IPS DF 19.7 (cell line): ENCODE measurements at places on chromosomes 5 and 9.

DNA sequence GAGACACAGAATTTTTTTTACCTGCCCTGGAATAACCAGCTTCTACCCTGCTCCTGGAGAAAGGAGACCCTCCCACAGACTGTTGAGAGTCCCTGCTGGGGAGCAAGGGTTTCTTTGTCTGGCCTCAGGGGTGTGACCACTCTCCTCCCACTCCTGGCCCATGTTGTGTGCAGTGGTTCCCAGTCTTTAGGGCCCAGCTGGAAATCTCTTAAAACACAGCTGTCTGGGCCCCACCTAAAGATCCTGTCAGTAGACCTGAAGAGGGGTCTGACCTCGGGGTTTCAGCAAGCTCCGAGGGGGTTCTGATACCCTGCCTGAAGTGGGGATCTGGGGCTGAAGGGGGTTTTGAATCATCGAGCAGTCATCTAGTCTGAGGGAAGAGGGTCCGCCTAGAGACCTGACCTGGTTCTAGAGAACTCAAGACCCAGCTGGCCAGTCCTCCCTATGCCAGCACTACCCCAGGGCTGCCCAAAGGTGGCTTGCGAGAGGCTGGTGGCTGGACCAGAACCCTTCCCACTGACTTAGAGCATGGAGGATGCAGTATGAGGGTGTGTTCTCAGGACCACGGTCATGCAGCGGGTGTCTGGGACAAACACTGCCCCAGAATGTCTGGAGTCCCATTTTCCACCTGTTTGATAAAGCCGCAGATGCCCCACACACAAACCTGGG, 8.1 kb upstream of the UNC5A start:
- DNase-seq = no peak

- DNase-seq = no peak
These were observed 14.2 kb downstream of the SPATA31E1 start for GRCh38 chr9:87896891-87897290.

- no peak for DNase-seq
These were observed 73.7 kb downstream of the HMCN2 start for GRCh38 chr9:130339306-130339705.

- no peak for DNase-seq
These were observed 1.2 kb upstream of the PHF2 start for GRCh38 chr9:93574900-93575795.

DNA sequence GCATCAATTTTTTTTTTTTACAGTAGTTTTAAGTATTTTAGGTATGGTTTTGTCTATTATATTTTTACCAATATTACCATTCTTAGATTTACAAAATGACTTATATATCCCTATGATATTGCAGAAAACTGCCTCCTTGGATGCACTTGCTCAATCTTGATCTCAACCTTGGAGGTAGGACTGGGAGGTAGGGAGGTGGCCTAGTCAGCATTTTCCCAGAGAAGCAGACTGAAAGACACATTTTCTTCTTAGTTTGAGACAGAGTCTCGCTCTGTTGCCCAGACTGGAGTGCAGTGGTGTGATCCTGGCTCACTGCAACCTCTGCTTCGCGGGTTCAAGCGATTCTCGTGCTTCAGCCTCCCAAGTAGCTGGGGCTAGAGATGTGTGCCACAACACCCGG, 175.3 kb upstream of the SH3GL2 start:
- DNase-seq = no peak

DNA sequence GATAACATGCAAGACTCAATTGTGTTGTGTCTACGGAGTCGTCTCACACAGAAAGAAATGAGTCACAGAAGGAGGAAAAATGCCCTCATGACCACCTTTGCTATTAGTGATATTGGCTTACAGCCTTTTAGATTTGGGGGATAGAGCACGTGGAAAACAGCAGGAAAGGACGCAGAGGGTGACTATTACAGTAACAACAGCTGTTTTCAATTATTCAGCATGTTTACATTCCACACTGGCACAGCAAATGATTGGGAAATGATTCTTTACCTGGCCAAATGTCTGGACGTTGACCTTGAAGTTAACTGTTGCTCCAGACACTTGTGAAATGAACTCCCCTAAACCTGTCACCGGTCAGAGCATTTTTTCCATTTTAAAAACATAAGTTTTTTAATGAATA, 46.8 kb downstream of the APTX start:
- no peak for DNase-seq

GRCh38 chr5:122985006-122985700, 51.4 kb downstream of the PPIC start:
- no peak for DNase-seq

- DNase-seq = no peak
These were observed 2.0 kb downstream of the ISL1 start for GRCh38 chr5:51385216-51385615.

GRCh38 chr9:110404473-110404872, 66.8 kb upstream of the TXNDC8 start:
- no peak for DNase-seq

GRCh38 chr5:144335561-144335960, 164.9 kb downstream of the KCTD16 start:
- DNase-seq = no peak

DNA sequence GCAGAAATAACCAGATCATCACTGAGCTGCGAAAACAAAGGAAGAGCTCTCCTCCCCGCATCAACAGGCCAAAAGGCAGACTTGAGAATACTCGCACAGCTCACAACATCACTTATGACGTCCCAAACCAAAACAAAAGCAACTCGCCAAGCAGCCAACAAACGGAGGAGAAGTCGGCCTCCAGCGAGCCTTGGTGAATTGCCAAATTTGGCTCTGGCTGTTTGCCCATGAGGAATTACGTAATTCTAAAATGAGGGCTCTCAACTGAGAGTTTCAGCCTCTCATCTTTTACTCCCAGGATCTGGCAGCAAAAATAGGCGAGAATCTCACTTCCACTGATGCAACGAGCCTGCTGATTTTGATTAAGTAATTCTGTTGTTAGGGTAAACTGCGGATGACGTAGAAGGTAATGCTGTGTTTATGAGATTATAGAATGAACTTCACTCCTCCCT, 51.7 kb upstream of the SEMA6A start:
- DNase-seq = no peak

DNA sequence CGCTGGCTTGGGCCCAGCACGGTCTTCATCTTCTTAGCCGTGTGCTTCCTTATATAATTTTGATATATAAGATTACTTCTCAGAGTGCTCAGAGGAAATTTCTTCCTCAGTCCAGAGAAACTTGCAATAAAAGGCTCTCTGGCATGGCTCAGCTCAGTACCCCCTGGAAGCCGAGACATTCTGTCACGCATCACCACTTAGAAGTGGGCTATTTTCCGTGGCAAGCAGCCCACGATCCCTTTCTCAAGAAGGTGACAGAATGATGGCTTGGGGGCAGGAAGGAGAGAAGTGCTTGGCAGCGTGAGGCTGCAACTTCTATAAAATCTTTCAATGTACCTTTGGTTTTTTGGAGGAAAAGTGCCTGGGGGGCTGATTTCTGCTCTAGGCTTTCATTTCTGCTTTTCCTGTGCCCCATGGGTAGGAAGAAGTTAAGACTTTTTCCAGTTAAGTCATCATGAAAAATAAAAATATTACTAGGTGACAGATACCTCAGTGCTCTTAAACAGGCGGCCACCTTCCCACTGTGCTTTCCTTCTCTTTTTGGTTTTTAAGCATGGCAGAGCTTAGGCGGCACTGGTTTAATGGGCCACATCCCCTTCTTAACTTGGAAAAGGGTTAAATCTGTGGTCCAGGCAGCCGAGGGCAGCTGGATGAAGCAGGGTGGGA, 104.6 kb downstream of the MVB12B start:
- no peak for DNase-seq

DNA sequence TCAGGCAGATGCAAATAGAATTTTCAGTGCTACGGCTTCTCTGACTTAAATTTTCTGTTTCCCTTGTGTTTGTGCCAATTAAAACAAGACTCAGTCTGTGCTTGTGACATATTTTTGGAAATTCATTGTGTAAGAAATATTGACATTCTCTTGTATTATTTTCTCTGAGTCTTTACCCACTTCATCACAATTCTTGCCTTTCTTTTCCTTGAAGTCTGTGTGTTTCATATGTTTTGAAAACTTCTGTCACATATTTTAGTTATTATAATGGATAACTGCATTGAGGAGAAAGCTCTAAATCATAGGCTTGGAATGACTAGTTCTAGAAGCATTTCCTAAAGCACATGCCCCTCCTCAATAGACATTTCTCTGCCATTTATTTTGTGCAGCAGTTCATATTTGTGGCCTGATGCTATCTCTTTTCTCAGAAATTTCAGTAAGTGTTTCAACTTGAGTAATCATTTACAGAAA, 206.6 kb downstream of the PALM2AKAP2 start:
- no peak for DNase-seq

GRCh38 chr5:154189819-154190594, 526 bp upstream of the GALNT10 start:
- DNase-seq = no peak

DNA sequence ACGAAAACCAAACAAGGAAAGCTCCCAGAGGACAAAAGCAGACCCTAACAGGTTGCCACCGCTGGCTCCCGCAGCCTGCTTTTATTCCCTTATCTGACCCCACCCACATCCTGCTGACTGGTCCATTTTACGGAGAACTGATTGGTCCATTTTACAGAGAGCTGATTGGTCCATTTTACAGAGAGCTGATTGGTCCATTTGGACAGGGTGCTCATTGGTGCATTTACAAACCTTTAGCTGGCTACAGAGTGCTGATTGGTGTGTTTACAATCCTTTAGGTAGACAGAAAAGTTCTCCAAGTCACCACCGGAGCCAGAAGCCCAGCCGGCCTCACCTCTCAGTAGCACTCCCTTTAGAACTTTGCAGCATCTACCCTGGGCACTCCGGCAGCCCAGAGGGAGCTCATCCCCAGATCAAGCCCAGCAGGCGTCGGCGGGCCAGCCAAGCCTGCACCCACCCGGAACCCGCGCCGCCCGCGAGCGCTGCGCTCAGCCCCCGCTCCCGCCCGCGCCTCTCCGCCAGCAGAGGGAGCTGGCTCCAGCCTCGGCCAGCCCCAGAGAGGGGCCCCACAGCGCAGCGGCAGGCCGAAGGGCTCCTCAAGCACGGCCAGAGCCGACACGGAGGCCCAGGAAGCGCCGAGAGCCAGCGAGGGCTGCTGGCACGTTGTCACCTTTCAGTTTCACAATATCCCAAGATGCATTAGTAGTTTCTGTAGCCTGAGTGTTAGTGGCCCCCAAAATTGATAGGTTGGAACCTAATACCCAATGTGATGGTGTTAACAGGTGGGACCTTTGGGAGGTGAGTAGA, 35.3 kb upstream of the CLPTM1L start:
- DNase-seq = peak; percentile 17

DNA sequence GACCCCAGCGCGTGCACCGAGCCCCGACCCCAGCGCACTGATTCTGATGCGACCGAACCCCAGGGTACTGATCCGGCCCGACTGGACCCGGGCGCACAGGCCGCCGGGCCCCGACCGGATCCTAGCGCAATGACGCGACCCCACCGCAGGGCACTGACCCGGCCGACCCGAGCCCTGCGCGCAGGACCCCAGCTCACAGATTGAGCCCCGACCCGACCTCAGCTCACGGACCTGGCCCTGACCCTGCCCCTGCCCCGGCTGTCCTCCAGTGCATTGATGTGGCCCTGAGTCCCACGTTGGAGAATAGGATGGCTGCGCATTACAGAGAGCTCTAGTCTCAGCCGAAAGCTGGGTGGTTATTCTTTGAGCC, 438 bp downstream of the TRIP13 start:
- no peak for DNase-seq

DNA sequence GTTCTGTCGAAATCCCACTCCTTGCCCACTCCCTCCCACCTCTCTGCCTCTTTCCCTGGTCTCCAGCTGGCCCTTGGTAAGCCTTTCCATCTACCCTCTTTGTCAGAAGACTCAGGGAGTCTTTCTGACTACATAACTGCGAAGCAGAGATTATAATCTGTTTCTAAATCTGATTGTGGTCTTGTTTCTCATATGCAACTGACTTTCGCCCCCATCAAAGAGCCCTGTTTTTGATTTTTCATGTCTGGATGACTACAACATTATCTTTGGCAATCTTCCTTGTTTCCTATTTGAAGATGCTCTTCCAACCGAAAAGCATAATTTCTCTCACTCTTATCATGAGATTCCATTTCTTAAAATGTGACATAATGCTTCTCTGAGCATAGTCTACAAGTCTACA, 218.2 kb upstream of the ADAMTSL1 start:
- DNase-seq = no peak

DNA sequence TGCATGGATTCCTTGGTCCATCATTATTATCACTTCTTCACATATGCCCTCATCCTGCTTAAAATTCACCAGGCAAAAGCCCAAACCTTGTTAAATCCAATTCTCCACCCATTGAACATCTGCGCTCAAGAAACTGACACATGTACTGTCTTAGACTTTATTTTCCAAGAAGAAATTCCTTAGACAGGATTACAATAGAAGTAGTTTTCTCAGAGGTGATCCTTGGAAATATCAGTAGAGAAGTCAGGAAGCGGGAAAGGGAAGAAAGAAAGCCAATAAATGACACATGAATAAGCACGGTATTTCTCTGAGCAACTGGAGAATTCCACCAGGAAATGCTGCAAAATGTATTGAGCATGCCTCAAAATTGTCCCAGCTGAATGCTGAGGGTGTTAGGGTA, 90.2 kb downstream of the FOXD1 start:
- no peak for DNase-seq
